ENCODE measurements at places on chromosomes 4 and X.

- no peak for DNase-seq
These were observed 41.8 kb downstream of the UGT2B28 start for GRCh38 chr4:69322055-69322454.

DNA sequence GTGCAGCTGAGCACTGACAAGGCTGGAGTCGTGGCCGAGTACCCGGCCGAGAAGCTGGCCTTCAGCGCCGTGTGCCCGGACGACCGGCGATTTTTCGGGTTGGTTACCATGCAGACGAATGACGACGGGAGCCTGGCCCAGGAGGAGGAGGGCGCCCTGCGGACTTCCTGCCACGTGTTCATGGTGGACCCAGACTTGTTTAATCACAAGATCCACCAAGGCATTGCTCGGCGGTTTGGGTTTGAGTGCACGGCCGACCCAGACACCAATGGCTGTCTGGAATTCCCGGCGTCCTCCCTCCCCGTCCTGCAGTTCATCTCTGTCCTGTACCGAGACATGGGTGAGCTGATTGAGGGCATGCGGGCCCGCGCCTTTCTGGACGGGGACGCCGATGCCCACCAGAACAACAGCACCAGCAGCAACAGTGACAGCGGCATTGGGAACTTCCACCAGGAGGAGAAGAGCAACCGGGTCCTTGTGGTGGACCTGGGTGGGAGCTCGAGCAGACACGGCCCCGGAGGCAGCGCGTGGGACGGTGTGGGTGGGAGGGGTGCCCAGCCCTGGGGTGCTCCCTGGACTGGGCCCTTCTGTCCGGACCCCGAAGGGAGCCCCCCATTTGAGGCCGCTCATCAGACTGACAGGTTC lies 24.3 kb downstream of the RGS12 start:
- DNase-seq, result peak; percentile 15

GRCh38 chrX:107559506-107559905 lies 68.8 kb upstream of the PRPS1 start:
- no peak for DNase-seq

DNA sequence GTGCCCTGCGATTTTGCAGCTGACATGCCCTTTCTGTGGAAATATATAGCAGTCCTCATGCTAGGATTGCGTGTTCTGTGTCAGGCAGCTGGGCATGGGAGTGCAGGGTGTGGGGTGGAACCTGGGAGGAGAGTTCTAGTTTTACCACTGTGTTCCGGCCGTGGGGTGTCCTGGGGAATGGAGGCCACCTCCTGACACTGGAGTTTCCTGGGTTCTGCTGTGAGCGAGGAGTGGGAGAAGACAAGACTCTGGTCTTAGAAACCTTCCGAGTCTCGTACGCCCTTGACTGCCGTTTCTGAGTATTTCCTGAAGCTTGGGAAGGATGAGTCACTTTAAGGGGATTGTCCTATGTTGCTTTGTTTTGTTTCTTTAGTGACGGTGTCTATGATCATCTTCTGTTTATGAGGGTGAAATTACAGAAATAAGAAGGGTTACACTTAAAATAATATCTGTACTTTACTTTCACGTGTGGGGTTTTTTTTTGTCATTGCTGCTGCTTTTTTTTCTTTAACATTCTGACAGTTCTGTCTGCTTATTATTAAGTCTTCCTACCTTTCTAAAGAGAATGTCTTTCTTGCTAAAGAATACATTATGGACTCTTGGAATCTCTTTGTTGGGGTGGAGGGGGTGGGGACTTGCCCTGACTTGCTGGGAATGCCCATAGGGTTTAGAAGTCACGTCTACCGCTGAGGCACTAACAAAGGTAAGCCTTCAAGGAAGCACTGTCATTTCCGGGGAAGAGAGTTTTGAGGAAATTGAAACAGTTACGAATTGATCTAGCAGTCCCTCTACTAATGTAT lies 19.1 kb downstream of the CD99 start:
- DNase-seq, result no peak

- no peak for DNase-seq
These were observed 79.8 kb upstream of the SMARCAD1 start for GRCh38 chr4:94127707-94128328.

DNA sequence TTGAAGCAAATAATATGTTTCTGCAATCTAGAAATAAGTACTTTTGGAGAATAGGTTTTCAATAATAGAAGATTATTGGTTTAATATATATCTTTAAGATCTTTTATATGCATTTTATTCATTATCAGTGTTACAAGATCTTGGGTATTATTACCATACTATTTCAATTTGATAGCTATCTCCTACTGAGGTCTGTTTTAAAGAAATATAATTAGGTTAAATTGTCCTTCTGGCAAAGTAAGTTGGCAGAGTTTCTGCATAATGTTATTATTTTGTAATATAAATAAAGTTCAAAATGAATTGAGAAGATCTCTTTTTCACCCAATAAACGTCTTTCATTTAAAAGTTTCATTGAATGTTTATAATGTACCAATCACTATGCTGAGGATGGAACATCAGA lies 443.7 kb downstream of the FAT4 start:
- DNase-seq, result no peak

GRCh38 chr4:142823796-142824195 lies 22.3 kb downstream of the INPP4B start:
- DNase-seq, result no peak

GRCh38 chr4:2085496-2085901 lies 26.4 kb downstream of the NAT8L start:
- peak; percentile 8 for DNase-seq

- DNase-seq, result no peak
These were observed 586.0 kb upstream of the AADAT start for GRCh38 chr4:170675568-170676262.

DNA sequence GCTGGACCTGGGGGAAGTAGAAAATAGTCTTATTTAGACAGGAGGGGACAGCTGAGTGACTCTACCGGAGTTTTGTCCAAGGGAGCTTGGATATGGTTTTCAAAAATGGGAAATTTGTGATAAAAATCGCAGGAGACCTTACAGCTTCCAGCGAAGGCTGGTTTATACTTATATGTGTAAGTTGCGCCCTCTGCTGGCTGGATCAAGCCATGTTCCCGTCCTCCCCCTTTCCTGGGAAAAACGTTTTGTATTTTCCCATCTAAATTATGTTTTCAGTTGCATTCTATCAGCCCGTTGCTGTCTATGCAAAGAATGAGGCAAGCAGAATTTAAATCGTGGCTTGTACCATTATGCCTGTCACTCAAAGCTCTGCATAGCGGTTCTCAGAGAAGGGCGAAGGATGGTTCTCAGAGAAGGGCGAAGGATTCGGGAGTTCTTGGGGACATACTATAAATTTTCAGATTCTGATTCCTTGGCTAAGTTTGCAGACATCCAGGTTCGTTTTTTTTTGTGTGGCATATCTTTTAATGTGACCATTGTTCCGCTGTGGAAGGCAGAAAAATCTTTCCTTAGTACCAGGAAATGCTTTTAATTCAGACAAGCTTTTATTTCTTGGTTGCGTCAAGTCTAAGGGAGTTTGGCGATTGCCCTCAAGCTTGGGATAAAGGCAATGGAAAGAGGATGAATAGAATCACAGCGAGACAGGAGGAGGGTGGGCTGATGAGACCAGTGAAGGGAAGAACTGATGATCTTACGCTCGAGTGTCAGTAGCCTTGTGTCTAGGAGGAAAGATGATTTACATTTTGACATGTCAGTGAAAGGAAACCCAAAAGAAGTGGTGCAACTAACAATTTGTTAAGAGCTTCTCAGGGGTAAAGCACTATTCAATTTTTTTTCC lies 128.5 kb upstream of the ARX start:
- peak; percentile 60 for DNase-seq

- no peak for DNase-seq
These were observed 7.1 kb upstream of the TBC1D14 start for GRCh38 chr4:6902318-6903042.

DNA sequence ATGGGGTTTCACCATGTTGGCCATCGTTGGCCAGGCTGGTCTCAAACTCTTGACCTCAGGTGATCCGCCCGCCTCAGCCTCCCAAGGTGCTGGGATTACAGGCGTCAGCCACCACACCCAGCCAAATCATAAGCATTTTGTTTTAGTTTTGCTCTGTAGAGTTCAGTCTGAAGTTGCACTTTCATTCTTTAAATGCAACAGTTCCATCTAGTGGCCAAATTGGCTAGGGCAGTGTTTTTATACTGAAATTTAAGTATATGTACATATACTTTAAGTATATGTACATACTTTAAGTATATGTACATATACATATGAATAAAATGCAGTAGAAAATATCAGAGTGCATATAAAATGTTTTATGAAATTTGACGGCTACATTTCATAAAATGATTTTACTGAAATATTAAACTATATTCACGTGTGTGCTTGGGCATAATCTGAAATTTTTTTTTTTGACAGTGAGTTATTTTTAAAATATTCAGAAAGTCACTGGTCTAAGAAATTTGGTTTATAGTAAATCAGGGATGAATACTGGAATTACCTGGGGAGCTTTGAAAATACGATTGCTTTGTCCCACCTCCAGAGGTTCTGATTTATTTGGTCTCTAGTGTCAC lies 145.5 kb downstream of the NWD2 start:
- peak; percentile 65 for DNase-seq

DNA sequence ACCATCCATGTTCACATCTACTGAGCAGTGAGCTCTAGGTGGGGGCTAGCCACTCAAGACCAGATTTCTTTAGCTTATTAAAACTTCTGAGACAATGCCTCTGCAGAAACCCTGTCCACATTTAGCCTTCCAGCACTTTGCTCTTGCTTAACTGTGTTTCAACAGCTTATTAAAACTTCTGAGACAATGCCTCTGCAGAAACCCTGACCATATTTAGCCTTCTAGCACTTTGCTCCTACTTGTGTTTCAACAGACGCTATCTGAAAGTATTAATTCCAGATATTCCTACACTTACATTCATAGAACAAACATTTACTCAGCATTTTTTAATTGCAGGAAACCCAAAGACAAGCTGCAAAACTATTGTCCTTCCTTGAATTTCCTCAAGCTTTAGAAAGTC lies 91.9 kb downstream of the SEL1L3 start:
- DNase-seq, result no peak

DNA sequence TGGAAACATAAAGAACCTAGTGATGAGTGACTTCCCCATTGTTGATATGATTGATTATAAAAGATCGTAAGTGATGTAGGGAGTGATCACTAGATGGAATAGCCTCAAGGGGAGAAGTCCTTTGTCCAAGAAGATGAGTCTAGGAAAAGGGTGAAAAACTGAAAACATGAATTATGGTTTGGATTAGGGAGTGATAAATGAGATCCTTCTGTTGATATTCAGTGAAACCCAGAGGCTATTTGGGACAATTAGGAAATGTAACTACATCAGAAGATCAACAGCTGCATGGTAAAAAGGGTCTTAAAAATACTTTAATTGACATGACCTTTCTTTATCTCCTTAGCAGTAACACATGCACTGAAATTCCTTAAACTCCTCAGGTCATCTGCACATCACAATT lies 124.0 kb upstream of the UNC5C start:
- DNase-seq, result no peak

DNA sequence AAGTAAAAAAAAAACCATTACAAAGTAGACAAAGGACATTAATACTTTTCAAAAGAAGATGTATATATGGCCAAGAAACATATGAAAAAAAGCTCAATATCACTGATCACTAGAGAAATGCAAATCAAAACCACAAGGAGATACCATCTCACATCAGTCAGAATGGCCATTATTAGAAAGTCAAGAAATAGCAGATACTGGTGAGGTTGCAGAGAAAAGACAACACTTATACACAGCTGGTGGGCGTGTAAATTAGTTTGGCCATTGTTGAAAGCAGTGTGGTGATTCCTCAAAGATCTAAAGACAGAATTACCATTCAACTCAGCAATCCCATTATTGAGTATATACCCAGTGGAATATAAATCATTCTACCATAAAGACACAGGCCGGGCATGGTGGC lies 39.3 kb downstream of the TASL start:
- DNase-seq, result no peak

DNA sequence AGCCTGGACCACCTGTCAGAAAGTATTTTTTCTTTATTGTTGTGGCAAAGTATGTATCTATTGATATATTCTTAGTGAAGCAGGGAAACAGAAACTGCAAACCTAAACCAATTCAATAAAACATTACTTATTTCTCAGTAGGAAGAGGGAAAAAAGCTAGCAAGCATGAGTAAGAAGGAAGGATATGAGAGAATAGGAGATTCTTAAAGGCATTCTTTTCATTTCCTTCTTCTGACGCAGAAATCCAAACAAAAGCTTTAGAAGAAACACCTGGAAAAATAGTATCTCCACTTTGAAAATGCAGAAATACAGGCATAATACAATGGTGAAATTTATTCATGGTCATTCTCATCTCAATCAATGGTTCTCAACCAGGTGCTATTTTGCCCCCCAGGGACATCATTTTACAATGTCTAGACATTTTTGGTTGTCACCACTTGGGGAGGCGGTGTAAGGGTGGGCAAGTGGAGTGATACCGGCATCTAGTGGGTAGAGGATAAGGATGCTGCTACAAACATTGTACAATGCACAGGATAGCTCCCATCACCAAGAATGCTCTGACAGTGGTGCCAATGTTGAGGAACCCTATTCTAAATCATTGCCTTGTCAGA lies 21.7 kb upstream of the ATXN3L start:
- no peak for DNase-seq

DNA sequence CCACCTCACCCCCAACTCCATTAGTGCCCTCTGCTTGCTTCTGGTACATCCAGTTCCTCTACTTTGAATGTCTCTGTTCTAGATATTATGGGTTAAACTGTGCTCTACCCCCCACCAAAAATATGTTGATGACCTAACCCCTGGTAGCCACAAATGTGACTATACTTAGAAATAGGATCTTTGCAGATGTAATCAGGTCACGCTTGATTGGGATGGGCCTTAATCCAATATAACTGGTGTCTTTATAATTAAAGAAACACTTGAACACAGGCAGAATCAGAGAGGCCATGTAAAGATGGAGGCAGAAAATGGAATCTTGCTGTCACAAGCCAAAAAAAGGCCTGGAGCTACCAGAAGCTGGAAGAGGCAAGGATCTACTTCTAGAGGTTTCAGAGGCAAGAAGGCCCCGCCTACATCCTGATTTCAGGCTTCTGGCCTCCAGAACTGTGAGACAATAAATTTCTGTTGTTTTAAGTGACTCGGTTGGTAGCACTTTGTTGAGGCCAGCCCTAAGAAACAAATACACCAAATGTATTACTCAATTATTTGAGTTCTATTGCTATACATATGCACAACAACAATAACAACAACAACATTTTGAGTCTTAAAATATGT lies 220.0 kb downstream of the PPP3CA start:
- DNase-seq, result no peak
